Activated naive CD8-positive, alpha-beta T cell treated with anti-CD3 and anti-CD28 coated beads, Interleukin-2, amount 10 ng/mL, durations not matched to agents 7 days and 5 days (primary cell): ENCODE measurements at places on chromosomes 7 and 10.

DNA sequence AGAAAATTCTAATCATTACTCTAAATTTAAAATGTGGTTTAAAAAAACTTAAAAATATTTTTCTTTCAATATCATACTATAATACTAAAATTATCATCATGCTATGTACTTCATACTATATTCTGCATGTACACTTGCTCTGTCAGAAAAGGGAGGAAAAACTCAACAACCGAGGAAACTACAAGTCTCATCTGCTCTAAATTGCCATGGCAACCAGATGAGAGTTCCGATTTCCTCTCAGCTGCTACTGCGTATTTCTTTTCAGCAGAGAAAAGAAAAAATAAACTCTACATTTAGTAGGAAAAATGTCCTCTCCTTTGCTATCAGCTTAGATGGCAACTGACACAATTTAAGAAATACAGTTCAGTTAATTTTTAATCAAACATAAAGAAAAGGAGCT lies 178.9 kb downstream of the SRPK2 start:
- DNase-seq = no peak

DNA sequence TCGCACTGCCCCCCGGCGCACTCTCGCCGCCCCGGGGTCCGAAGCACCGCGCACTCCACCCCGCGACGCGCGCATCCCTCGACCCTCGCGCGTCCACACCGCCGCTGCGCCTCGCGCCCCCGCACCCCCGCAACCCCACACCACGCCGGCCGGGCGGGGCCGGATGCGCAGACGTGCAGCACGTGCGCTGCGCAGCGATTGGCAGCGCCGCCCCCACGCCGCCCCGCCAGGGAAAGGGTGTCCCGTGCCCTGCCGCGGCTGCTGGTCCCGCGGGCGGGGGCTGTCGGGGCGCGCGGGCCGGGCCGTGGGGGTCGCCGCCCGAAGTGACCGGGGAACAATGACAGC lies 53.7 kb upstream of the KDM7A start:
- peak; percentile 86 for DNase-seq

- DNase-seq = no peak
Observed at GRCh38 chr7:121576148-121576917, 180.2 kb upstream of the FAM3C start.

- DNase-seq = no peak
Observed at GRCh38 chr7:44385434-44386138, 60.2 kb upstream of the CAMK2B start.

- no peak for DNase-seq
Observed at GRCh38 chr7:29288181-29289091, 93.9 kb downstream of the CHN2 start.

DNA sequence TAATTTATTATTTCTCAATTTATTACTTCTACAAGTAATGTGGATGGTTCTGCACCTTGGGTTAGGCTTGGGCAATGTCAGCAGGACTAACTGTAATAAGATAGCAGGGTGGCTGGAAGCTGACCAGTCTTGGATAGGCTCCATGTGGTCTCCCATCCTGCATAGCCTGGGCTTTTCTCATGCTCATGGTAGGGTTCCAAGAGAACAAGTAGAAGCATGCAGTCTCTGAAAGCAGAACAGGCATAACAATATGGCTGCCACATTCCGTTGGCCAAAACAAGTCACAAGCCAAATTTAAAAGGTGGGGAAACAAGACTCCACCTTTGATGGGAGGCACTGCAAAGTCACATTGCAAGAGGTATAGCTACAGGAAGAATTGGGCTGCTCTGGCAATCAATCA lies 98.6 kb upstream of the MDFIC start:
- no peak for DNase-seq

GRCh38 chr7:158351481-158351880 lies 236.1 kb downstream of the PTPRN2 start:
- DNase-seq = no peak

DNA sequence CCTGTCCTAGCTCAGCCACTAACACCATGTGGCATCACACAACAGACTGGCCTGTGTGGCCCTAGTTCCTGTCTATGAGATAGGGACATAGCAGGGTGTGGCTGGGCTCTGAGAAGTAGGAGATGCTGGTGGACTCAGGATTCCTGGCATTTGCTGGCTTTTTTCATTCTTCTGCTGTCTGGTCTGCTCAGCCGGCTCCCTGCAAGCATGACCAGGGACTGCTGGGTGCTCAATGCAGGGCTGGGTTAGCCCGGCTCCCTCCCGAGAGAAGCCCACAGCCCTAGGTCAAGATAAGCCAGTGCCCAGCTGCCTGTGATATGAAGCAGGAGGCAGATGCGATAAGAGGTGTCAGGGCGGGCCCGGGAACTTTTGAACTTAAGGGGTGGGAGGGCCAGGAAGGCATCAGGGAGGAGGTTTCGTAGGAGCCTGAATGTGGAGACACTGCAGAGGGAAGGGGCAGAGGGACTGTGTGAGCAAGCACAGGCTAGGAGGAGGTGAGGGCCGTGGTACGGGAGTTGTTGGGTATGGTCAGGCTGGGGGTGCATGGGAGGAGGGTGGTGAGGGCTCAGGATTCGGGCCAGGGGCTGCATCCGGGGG lies 3.5 kb downstream of the AQP1 start:
- no peak for DNase-seq

DNA sequence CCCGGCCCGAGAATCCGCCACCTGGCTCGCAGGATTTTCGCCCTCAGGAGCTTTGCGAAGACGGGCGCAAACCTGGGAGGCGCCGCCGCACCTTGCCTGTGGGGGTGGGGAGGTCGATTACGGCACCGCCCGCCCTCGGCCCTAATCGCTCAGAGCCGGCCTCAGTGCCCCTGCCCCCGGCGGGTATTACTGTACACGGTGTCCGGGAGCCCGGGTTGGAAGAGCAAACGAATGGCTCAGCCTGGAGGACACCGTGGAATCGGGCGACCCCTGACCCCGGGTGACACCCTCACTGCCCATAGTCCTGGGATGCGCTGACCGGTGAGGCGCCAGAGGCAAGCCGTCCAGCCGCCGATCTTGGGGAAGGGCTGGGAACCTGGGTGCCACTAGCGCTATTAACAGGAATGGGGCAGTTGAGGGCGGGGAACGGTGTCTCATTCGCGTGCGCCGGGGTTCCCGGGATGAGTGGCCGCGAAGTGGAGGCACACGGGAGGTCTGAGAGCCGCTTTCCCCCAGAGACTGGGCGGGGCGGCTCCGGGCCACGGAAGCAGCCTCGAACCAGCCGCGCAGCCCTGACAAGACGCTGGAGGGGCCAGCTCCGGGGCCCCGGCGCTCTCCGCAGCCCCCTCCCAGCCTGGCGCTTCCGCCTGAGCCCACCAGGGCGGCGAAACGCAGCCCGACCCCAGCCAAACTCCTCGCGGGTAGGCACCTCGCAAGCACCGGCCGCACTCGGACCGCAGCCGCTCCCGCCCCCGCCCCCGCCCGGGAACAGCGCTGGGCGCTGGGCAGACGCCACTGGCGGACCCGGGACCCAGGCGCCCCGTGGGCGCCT lies 167.5 kb downstream of the NRF1 start:
- DNase-seq = peak; percentile 43

GRCh38 chr7:115561335-115562110 lies 469.0 kb downstream of the TFEC start:
- no peak for DNase-seq

GRCh38 chr10:91551856-91552255 lies 81.0 kb downstream of the PPP1R3C start:
- no peak for DNase-seq

DNA sequence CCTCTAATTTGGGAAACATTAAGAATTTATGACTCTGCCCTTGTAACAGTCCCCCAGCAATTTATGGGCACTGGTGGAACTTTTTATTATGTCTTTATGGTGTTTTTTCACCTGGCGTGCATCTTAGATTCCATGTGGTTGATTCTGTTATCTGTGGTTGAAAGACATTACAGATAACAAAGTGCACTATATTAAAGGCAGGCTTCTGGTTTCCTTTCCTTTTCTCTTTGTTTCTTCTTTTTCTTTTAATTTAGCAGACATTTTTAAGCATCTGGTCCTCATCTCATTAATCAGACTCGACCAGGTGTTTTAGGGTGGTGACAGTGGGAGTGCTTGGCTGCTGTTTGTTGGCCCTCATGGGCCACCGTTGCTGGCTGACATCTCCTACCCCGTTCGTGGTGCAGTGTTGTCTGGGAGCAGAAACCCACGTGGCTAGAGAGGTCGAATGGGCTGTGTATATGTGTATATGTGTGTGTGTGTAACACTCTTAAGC lies 77.4 kb downstream of the LRMDA start:
- no peak for DNase-seq

DNA sequence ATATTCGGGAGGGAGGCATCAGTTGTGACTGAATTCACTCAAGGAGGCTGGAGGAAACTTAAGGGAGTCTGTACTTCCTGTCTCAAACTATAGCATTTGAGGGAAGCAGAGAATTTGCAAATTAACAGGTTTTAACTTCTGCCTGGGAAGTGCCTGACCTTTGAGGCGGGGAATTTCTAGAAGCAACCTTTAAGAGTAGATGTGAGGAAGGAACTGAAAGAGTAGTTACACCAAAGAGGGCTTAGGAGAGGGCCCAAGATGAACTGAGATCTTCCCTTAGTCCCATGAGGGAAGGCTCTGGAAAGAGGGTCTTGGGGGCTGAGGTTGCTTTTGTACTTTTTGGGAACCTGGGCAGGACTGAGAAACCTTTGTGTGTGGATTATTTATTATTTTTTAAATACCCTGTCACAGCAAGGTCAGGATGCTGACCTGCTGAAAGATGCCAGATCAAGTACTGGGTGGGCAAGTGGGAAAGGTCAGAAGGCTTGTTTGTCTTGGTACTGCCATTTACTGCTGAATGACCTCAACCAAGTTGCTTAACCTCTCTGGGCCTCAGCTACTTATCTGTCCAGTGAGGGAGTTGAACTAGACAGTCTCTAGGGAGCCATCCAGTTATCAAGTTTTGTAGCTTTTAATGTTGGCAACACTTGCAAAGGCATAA lies 2.4 kb downstream of the GPR158 start:
- no peak for DNase-seq

GRCh38 chr7:128076196-128076795 lies 45.1 kb upstream of the LRRC4 start:
- no peak for DNase-seq

DNA sequence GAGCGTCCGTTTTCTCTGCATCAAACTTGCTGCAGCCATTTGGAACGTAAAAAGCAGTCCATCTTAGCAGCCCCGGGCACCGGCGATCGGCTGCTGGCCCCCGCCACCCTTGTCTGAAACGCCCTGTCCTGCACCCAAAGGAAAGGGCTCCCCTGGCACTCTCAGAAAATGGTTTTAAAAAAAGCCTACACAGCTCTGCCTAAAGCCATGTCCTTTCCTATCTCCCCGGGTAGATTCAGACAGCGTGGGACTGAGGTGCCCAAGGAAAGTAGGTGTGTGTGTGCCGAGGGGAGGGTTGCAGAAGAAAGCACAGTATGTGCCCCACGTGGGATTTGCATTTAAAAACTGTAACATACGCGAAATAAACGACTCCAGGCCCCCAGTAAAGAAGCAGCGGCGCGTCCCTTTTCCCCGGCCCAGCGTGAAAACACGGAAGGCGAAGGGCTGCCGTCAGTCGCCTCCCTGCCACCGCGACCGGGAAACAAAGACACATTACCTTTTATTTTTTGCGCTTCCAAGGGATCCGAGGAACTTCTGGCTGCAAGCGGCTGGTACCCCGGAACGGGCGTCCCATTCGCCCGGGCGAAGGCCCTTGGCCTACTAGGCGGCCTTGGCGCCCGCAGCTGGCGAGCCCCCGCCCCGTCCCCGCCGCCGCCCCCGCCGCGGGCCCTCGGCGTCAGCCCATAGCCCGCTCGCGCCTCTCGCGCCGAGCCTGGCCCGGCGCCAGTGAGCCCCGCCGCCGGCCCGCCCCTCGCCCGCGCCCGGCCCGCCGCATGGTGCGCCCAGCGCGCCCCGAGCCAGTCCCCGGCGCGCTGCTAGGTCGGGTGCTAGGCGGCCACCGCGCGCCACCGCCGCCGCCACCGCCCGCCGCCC lies 304.6 kb downstream of the PRPF18 start:
- DNase-seq = peak; percentile 33

- DNase-seq = no peak
Observed at GRCh38 chr7:132422502-132423111, 153.7 kb downstream of the PLXNA4 start.

- DNase-seq = no peak
Observed at GRCh38 chr7:50853311-50853710, 70.6 kb upstream of the GRB10 start.

DNA sequence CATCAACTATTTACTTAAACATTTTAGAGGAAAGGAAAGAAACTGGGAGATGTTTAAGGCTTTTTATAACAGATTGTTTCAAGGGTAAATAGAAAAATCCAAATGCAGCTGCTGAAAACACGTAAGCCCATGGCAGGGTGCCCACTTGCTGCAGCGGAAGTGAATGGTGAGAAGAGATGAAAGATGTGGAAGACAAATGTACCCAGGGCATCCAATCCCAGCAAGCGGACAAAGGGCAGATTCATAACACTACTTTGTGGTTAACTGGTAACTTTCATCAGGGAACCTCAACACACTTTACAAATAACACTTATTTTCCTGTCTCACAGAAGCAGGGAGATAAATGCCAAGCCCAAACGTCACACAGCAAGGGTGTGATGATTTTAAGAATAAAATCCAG lies 358.4 kb downstream of the KCNMA1 start:
- DNase-seq = no peak

DNA sequence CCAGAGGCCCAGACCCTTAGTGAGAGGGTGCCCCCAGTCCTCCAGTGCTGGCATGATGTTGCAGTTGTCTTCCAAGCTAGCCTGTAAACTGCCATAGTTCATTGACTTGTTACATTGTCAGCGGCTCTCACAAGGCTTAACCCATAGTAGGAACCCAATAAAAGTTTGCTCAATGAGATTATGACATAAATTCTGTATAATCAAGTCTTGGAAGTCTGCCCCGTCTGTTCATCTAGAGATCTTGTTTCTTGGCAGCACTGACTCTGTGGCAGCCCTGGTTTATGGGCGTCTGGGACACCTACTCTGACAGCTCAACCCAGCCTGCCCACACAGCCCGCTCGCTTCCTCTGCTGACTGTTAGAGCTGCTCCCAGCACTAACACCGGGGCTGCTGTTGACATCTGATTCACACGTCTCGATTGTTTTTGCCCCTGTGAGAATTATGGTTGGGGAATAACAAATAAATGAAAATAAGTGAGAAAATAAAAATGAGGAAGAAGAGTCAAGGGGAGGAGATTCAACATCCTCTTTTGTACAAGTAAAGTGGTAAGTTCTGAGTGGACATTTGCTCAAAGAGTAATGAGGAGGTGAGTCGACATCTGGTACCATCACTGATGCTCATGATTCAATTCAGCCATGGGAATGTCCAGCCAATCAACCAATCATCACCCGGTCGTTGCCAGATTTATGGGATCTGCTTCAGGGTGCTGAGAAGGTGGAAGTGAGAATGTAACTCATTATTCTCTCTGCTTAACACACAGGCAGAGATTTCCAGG lies 160.8 kb downstream of the SPAG6 start:
- DNase-seq = peak; percentile 45

GRCh38 chr10:78296785-78297184 lies 263.1 kb downstream of the RPS24 start:
- no peak for DNase-seq

GRCh38 chr10:14092799-14093198 lies 237.9 kb downstream of the FRMD4A start:
- DNase-seq = no peak
